AG04449 (cell line): ENCODE measurements at places on chromosomes 2 and 18.

DNA sequence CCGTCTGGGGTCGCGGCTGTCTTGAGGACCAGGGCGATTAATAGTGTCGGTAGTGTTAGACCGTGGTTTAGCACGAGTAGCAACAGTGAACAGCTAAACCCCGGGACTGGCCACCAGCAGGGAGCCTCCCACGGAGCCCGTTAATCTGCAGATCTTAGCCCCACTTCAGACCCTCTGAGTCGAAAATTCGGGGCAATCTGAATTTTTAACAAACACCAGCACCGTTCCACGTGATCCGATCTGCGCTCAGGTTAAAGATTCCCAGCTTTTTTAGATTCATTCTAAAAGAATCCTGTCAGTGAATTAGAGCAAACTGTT, 479 bp upstream of the ATP5F1A start:
- DNase-seq, result no peak

- DNase-seq, result no peak
Measured at GRCh38 chr18:63180971-63181376, 138.6 kb downstream of the BCL2 start.

- no peak for DNase-seq
Measured at GRCh38 chr2:174395969-174396630, 570 bp downstream of the SCRN3 start.

GRCh38 chr2:182667315-182667695, 48.8 kb upstream of the DNAJC10 start:
- no peak for DNase-seq

- DNase-seq, result no peak
Measured at GRCh38 chr2:180370511-180371205, 363.6 kb upstream of the CWC22 start.

GRCh38 chr2:16664809-16665747, 556 bp downstream of the CYRIA start:
- DNase-seq, result no peak

GRCh38 chr18:55546851-55547704, 40.9 kb downstream of the TCF4 start:
- DNase-seq, result peak; percentile 38

- no peak for DNase-seq
Measured at GRCh38 chr2:231926180-231926741, at the start of gene NPPC. TSS of gene NPPC (minus strand) at chr2:231926396. CDS start at chr2:231926249, 147 bp downstream.

DNA sequence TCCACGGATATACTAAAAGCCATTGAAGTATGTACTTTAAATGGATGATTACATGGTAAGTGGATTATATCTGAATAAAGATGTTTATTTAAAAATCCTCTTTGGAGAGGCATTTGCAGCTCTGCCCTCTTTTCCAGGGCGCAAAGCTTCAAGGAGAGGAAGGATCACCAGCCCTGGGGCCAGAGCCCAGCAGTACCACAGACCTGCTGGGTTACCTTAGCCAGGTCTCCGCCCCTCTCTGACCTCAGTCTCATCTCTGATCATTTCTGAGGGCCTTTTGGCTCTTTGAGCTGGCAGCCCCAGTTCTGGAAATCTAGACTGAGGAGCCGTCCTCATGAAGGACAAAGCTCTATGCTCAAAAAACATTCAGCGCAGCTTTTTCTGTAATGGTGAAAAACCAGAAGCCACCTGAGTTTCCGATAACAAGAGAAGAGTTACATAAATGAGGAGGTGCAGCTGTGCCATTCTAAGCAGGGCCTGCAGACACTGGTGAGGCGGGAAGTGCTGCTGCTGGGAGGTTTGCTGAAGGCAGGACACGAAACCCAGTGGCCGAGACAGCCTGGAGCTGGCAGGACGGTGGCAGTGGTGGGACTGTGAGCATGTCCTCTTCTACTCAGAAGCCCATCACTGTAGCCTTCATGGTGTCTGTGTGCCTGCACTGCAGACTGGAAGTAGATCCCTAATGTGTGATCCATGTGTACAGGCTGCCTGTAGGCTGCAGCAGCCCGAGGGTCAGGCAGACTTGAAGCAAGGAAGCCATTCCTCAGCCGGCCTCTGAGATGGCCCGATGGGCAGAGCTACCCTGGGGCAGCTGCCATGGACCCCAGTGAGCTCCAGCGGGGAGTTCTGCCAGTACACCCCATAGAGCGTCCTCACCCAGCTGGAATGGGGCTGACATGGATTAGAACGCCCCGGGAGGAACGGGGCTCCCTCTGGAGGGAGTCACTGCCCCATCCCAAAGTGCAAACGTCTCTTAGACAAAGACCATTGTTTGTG, 27.7 kb downstream of the ADRA2B start:
- no peak for DNase-seq
